A549 treated with AZD2906 at 1 μM for 4 hours (cell line): ENCODE measurements at places on chromosomes 16 and 17. TPM values are rescaled to one million over a fixed set of nuclear protein-coding genes. Genes with fewer than 3 reads are reported as not detected.

Gene KIF2B
- not detected in 5 replicates for total RNA-seq

Gene RAB40B
- 16.1 to 19.4 TPM (median 17.5 TPM) in 5 replicates for total RNA-seq

Gene DHX58
- total RNA-seq: 0.37 to 0.79 TPM (median 0.39 TPM) in 5 replicates

Gene TBC1D16
- 11.4 to 17.3 TPM (median 14.5 TPM) in 5 replicates for total RNA-seq

Gene CASKIN1
- 0.23 to 1.00 TPM (median 0.47 TPM) in 5 replicates for total RNA-seq
